Skin of body (tissue), 3 donors: ENCODE measurements at places on chromosomes 4 and X.

DNA sequence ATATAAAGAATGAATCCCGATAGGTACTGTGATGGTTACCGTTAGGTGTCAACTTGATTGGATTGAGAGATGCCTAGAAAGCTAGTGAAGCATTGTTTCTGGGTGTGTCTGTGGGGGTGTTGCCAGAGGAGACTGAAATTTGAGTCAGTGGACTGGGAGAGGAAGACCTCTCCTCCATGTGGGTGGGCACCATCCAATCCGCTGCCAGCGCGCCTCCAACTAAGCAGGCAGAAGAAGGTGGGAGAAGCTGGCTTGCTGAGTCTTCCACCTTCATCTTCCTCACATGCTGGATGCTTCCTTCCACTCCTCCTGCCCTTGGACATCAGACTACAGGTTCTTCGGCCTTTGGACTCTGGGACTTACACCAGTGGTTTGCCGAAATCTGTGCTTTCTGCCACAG is 40.1 kb downstream of the WFS1 start:
- no peak for DNase-seq

DNA sequence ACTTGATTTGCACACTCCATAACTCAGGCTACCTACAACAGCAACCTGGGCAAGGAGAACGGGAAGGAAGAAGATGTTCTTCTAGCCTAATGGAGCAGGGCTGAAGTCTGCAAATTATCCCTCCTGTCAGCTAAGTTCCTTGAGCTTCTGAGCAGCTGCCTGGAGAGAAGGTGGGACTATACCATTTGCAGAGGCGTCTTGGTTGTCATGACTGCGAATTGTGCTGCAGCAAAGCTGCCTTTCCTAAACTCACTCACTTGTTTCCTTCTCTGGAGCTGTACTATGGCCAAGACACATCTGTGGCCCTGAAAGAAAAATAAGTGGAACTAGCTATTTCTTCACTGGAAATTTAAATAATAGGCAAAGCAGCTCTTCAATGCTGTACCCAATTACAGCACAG is 682.4 kb upstream of the GRIA3 start:
- DNase-seq, result no peak

- no peak for DNase-seq
Observed at GRCh38 chrX:153411988-153412574, 809 bp downstream of the ZFP92 start.

GRCh38 chrX:14829643-14830042 is 43.2 kb downstream of the FANCB start:
- DNase-seq, result no peak

DNA sequence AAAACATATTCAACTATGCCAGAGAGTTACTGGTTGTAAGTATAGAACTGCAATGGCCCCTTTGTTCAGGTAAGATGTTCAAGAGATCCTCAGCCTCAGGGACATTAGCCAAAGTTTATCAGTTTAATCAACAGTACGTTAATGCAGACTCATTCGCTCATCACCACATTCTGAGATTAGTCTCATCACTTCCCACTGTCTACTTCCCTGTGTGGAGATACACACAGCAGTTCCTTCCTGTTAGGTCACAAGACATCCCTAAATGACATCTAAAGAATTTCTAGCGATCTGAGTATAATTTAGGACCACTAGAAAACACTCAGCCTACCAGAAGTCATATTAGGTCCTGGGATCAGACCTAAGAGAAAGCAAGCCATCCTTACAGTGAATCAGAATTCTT is 10.4 kb downstream of the SLC10A7 start:
- DNase-seq, result no peak

GRCh38 chr4:185335579-185335978 is 60.1 kb downstream of the LRP2BP start:
- DNase-seq, result no peak
